ENCODE measurements at places on chromosomes 3 and 15.

GRCh38 chr15:34628577-34629152, 45.2 kb upstream of the GOLGA8B start:
- DNase-seq: no peak

- DNase-seq: no peak
These were observed at the start of gene TNK2 for GRCh38 chr3:195907934-195908693. TNK2 (minus strand) TSS chr3:195908551; CDS start chr3:195888588, 19,963 bp downstream.

DNA sequence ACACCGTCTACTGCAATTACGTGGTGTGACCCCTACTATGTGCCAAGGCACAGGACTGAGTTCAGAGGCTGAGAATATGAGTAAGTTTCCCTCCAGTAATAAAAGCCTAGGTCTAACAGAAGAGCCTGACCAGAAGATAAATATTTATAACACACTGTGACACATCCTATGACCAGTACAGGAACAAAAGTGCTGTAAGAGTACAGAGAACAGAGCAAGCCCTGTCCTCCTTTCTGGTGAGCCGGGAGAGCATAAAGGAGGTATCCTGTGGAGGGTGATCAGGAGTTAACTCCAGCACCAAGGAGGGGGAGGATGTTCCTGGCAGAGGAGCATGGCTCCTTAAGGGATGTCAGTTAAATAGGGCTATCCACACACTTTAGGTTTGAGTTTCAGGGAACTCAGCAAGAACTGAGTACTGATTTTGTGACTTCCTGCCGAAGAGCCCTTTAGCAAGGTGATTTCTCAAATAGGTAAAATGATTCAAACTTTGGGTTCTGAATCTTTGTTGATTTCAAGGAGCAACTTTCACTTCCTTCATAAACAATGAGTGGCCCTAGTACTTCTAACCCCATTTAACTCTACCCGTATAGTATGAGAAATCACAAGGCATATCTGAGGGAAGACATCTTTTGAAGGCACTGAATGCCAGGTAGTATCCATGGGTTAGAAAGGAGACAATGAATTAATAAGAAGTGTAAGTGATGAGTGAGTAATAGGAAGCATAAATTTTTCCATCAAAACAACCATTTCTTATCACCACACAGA, 198.0 kb downstream of the THRB start:
- DNase-seq: no peak

DNA sequence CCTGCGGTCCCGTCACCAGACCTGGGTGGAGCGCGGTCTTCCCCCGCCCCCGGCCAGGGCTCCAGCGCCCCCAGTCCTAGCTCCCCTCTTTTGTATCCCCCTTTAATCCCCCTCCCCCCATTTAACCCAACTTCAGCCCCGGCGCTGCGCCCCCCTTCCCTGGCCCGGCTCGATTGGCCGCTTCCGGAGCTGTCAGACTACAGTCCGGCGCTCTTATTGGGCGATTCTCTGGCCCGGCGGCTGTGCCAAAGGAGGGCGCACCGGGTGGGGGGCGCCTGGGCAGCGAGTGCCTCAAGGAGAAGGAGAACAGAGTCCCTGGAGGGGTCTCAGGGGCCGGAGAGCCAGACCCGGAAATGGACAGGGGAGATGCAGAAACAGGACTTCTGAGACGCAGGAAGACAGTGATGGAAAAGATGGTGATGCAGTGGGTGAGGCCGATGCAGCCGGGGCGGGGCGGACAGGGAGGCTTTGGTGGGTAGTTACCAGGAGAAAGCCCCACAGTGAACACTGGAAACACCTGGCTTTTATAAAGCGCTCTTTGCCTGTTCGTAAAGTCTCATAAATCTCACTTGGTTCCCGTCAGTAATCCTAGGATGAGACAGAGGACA, 1.2 kb upstream of the ADCY5 start:
- DNase-seq: no peak
